COLO829 (cell line): ENCODE measurements at places on chromosomes 1 and 21.

DNA sequence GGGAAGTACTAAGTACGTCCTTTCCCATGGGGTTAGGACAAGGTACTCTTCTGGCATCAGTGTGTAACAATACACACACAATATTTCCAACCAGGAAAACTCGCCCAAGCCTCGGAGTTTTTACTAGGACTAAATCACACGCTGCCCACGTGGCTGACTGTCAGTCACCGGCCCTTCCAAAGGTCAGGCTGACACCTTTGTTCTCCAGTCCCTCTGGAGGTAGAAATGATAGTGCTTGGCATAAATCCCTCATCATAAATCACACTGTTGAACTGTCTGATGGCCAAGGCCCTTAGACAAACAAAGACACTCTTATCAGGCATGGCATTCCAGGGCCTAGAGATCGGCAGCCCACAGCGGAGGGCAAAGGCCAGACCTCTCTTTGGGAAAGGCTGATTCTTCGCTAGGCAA, 16.9 kb upstream of the SLAMF9 start:
- DNase-seq: peak; percentile 95

DNA sequence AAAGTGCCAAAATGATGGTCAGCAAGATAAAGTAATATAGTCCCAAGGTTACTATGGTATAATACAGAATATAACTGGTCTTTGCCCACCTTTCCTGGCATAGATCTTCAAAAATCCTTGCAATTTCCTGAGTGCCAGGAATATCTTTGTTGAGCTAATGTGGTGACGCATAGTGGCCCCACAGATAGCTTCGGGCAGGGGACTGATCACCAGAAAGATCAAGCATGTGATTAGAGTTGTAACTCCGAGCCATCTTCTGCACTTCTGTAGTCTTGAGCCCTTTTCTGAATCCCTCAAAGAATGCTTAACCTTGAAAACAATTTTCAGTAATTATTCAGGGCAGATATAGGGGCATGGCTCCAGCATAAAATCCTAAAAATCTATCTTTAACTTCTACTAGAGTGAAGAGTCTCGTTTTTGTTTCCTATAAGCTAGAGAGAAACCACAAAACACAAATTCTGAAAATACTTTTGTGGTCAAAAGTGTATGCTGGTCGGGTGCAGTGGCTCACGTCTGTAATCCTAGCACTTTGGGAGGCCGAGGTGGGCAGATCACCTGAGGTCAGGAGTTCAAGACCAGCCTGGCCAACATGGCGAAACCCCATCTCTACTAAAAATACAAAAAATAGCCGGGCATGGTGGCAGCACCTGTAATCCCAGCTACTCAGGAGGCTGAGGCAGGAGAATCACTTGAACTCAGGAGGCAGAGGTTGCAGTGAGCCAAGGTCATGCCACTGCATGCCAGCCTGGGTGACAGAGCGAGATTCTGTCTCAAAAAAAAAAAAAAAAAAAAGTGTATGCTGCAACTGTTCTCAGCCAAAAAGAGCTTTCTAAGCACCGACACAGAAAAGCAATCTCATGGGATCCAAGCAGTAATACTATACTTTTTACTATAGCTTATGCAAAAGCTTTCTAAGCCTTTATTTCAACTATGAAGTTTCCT, 62.8 kb downstream of the NVL start:
- no peak for DNase-seq

DNA sequence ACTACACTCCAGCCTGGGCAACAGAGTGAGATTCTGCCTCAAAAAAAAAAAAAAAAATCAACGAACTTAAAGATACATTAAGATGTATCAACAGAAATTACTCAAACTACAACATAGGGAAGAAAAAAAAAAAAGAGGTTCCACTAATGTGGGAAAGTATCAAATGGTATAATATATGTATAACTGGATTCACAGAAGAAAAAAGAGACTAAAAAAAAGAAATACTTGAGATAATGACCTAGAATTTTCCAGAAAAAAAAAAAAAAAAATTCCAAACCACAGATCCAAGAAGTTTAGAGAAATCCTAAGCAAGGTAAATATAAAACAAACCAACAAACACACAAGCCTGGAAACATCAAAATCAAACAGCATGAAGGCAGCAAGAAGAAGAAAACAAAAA, 45.5 kb downstream of the EIF4G3 start:
- no peak for DNase-seq

- no peak for DNase-seq
Observed at GRCh38 chr1:235107368-235108184, 21.1 kb downstream of the TOMM20 start.

DNA sequence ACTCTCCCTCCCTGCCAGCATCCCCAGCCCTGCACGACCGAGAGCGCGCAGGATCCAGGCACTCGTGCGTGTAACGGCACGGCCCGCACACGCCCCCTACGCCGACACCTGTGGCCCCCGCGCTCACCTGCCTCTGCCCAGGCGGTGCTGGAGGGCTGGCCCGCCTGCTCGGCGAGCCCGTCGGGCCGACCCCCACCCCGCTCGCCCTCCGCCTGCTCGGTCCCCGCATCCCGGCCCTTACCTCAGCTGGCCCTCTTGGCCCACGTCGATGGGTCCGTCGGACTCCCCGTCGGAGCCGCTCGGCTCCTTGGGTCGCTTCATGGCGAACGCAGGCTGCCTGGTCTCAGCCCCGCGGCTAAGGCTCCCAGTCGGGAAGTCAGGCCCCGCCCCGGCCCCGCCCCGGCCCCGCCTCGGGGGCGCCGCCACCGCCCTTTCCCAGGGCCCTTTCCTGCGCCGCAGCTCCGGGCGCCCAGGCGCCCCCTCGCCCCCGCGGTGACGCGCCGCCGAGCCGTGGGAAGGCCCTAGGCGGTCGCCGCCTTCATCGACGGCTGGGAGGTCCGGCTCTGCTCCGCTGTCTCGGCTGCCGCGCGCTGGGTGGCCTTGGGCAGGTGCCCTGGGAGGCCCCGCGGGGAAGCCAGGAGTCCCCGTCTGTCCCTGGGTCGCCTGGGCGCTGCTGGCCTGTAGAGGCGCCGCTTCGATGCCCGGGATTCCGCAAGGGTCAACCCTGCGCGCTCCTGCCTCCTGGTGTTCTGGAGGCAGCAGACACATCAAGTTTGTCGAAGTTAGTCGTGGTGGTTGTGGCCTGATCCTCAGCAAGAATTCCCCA, at the start of gene HEYL:
HEYL (minus strand) TSS at position 339 of the 826 bp plus-strand sequence; CDS start at position 321, 18 bp downstream.
- DNase-seq: no peak

DNA sequence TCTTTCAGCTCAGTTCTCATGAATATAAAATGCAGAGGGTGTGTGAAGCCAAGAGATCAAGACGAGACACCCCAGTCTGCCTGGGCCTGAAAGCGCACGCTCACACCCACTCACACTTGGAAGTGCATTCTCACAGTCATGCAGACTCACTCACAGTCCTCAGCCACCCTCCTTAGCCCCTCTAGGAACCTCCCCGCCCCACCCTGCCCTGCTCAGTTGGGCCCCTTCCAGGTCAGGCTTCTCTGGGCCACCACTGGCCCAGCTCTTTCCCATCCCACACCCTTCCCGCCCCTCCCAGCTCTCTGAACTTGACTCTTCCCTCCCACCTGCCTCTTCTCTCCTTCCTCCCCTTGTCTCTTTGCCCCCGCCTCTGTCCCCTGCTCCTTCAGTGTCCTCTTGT, 93.8 kb downstream of the EPHB2 start:
- DNase-seq: no peak

DNA sequence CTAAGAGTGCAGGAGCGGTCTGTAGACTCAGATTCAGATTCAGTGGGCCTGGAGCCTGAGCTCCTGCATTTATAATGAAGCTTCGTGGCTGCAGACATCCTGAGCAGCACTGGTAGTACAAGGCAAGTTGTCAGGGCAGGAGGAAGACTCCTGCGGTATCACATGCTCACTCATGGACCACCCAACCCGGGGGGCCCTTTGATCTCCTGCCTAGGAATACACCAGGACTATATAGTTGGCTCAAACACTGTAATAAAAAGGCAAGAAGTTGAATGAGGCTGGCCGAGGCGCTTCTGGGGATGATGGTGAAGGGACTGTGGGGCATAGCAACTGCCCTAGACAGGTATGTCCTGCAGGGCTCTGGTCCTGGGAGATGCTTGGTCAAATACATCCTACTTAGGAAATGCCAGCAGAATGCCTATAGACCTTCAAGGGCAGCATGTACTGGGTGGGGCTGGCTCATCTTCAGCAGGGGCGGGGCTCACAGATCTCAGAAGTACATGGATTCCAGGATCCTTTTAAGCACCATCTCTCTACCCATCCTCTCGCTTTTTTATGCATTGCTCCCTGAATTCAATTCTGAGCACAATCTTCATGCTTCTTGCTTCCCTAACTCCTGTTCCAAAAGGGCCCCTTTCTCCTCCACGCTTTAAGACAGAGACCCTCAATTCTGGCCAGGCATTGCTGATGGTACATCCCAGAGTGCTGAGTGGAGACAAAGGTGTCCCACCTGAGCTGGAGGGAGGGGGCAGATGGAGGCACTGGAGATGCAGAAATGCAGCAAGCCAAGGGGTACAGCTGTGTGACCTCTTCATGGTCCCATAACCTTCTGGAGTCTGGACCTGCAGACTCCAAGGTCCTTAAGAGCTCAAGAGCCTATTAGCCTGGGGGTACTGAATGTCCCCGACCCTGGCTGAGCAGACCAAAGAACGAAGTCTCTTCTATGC, 2.1 kb upstream of the RAP1GAP start:
- no peak for DNase-seq

DNA sequence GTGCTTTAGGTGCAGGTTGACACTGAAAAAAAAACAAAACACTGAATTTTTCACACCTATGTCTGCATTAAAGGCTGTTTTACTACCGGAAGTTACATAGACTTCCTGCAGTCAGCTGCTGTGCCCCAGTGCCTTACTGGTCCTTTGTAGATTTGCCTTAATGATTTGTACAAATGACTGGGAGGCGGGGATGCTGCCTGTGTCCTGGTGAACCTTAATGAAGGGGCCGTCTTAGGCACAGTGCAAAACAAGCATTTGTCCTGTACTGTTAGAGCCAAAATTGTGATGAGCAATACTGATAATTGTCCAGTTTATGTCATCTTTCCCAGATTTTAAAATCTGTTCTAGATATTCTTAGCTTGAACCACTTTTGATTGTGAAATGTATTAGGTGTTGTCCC, 90.9 kb upstream of the PGD start:
- DNase-seq: no peak

DNA sequence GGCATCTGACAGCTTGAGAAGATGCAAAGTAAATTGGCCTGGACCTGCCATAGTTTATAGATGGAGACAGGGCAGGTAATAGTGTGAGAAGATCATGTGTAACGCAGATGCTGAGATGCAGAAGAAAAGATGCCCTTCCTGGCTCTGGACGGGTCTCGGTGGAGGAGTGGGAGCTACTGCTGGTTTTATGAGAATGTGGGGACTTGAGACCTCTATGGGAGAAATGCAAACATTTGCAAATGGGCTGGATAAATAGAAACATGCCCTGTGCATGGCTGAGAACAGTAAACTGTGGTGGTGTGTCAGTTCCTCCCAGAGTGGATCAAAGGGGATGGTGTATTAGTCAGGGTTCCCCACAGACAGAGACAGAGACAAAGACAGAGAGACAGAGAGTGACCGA, 21.9 kb downstream of the UBASH3A start:
- no peak for DNase-seq

GRCh38 chr1:208289716-208290115, 45.5 kb upstream of the PLXNA2 start:
- DNase-seq: no peak

DNA sequence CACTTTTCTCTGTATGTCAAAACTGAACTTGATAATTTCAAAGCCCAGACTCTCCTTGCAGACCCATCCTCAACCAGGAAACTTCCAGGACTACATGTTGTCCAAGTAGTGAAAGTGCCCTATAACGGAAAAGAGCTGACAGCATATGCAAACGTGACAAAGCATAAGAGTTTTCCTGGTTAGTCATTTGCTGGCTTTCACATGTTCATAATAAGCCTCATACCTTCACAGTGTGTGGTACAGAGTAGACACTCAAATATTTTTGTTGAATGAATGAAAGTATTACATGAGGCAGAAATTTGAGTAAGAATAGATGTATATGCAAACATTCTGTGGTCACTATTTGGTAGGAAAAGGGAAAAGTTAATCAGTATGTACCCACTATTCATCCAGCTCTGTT, 473.3 kb downstream of the MRPL39 start:
- DNase-seq: no peak

- DNase-seq: no peak
Observed at GRCh38 chr1:162133566-162133965, 64.1 kb downstream of the NOS1AP start.

GRCh38 chr1:52554756-52555155, 1.9 kb upstream of the TUT4 start:
- DNase-seq: no peak

GRCh38 chr1:226217273-226217672, 6.2 kb upstream of the MIXL1 start:
- no peak for DNase-seq

GRCh38 chr1:7628273-7628672, 142.8 kb upstream of the VAMP3 start:
- no peak for DNase-seq

GRCh38 chr1:212607206-212607912, 1.2 kb upstream of the ATF3 start:
- no peak for DNase-seq

- DNase-seq: no peak
Observed at GRCh38 chr1:206682111-206682510, 2.6 kb upstream of the MAPKAPK2 start.

DNA sequence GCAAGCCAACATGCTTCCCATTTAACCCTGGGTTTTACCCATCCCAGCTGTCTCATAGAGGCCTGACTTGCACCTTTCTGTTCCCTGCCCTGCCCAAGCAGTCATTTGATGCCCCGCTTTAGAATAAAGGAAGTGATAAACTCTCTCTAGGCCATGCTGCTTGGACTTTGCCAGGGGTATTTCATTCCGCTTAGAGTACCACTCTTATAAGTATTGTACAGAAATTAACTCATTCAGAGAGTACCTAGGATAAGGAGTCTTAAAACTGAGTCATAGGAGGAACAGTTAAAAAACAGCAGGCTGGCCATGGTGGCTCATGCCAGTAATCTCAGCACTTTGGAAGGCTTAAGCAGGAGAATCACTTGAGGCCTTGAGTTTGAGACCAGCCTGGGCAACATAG, 21.0 kb upstream of the LYST start:
- no peak for DNase-seq

DNA sequence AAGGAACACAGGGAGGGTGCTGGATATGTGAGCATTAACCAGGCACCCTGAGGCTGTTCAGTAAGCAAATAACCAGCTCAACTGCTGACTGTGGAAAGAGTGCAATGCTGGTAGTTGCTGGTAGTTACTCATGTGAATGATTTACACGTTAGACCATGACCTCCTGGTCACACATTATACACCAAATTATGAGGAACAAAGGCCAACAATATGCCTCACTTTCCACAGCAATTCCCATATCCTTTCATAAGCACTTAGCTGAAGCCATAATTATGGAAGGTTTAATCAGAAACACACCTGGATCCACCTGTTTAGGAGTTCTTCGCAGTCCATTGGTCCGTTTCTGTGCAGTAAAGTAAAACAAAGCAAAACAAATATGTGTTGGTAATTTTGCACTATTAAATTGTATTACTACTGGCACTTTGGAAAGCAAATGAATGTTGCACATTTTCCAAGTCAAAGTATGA, 281.8 kb downstream of the VAV3 start:
- no peak for DNase-seq
